CD4-positive, alpha-beta T cell treated with Interleukin-4 for 1 hour (primary cell): ENCODE measurements at places on chromosomes 3 and 15.

GRCh38 chr3:3066378-3066777, 43.8 kb downstream of the IL5RA start:
- no peak for DNase-seq

- peak; percentile 6 for DNase-seq
Measured at GRCh38 chr15:67784090-67784781, 41.1 kb upstream of the SKOR1 start.

- DNase-seq, result no peak
Measured at GRCh38 chr3:117743993-117744392, 1034.4 kb downstream of the TUSC7 start.

DNA sequence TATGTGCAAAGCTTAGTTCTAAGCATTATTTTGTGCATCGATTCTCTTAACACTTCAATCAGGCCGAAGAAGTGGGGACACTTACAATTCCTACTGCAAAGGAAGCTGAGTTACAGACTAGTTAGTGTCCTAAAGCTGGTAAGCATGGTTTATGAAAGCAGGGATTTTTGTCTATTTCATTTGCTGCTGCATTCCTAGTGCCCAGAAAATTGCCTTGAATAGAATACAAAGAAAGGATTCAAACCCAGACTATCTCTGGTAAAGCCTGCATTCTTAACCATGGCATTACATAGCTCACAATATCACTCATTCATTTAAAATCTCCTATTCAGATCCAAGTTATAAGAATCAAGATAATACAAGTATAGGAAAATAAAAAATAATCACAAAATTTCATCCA, 24.4 kb upstream of the CPOX start:
- no peak for DNase-seq

DNA sequence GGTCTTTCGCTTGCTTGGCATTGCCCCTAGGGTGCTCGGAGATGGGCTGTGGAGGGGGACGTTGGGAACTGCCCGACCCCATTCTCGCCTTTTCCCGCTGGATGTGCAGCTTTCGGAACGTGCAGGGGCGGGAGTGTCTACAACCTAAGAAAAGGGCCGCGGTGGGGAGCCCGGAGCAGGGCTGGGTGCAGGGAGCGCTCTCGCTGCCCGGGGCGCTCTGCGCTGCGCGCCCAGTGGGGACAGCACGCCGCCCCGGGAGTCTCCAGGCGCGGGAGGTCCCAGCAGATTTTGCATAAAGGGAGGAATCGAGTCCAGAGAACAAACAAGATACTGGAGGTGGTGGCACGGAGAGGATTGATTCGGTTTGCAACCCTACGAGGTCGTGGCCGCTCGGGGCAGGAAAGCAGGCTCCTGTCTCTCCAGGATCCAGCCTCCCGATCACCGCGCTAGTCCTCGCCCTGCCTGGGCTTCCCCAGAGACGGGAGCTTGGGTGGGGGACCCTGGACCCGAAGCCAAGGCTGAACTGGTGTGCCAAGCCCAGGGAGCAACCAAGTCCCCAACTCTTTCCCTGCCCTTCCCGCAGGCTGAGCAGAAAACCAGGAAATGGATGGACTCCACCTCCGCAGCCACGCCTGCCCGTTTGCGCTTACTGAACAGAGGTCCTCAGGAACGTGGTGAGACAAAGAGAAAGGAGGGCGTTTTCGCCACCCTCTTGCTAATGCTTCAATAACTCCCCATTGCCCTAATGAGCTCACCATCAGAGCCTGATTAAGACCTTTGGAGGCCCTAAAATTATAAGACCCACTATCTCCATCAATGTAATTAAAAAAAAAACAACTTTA, 59.7 kb downstream of the NOX5 start:
- DNase-seq, result no peak

- DNase-seq, result no peak
Measured at GRCh38 chr3:67362686-67363085, 291.7 kb downstream of the SUCLG2 start.

DNA sequence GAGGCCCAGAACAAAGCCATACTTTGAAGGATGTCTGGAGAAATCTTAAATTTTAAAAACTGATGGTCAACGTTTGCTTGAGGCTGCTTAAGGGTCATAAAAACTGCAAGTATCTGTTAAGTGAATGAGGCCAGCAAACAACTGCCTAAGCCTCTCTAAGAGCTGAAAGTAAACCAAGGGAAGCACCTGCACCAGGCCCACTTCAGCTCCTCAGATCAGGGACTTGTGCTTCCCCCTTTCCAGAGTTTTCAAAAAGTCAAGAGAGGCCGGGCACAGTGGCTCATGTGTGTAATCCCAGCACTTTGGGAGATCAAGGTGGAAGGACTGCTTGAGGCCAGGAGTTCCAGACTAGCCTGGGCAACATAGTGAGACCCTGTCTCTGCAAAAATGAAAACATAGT, 9.1 kb downstream of the FBXL22 start:
- no peak for DNase-seq
